ENCODE measurements at places on chromosomes 4 and X.

GRCh38 chrX:119411959-119412358, 12.8 kb downstream of the SLC25A43 start:
- DNase-seq: no peak

DNA sequence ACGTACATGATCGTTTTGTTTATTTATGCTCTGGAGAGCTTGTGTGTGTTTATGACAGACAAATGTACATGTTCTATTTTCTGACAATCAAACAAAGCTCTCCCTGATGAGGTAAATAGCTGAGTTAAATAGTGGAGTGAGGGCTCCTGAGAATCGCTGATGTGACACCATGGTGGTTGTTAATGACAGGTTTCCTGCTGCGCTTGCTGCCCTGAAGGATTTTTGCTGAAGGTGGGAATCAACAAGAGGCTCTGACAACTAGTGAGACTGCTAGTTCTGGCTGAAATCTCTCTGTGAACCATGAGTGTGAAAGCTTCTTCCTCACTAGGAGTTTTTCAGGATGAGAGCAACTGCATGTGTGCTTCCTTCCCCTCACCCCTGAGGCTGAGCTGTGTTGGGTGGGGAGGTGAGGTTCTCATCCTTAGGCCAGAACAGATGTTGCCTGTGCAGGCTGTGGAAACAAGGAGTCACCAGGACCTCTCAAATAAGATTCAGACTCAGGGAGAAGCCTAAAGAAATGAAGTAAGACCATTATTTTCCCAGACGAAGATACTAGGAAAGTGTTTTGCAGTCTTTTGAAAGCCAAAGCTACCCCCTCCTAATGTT, 173.4 kb upstream of the JADE1 start:
- no peak for DNase-seq

DNA sequence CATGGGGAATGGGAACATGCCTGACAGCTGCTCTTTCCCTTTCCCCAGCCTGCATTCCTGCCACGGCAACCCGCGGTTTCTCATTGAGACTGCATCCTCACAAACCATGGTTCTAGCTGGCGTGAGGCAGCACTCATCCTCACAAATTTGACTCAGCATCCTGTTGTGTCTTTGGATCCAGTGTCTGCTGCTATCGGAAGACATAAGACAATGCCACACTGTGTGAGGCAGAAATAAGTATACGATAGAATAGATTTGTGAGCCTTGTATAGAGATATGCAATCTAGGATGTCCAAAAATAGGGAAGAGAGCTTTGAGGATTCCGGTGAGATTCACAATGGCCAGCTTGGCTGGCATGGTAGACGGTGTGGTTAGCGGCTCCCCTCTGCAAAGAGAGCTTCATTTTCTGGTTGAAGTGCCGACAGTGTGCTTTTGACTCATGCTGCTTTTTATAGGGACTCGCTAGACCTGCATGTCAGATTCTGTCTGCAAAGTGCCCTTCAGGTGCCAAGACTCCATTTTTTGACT, 161.3 kb upstream of the PSAPL1 start:
- no peak for DNase-seq

DNA sequence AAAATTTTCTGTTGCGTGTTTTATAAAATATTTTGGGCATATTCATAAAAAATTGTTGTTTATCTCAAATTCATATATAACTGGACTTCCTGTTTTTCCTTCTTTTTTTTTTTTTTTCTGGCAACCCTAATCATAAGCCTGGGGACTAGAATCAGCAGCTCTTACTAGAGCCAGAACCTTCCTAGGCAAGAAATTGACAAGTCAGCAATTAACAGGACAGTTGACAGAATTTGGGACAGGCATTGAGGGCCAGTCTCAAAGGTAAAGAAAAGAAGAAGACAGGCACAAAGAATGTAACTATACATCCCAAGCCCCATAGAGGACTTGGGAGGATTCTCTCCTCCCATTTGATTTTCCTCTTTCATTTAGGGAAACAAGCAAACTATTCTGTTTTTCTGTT, 35.0 kb upstream of the HS3ST1 start:
- DNase-seq: no peak

GRCh38 chrX:139224953-139225665, 305.4 kb upstream of the F9 start:
- no peak for DNase-seq

GRCh38 chr4:3671571-3672464, 94.4 kb upstream of the ADRA2C start:
- DNase-seq: peak; percentile 33

DNA sequence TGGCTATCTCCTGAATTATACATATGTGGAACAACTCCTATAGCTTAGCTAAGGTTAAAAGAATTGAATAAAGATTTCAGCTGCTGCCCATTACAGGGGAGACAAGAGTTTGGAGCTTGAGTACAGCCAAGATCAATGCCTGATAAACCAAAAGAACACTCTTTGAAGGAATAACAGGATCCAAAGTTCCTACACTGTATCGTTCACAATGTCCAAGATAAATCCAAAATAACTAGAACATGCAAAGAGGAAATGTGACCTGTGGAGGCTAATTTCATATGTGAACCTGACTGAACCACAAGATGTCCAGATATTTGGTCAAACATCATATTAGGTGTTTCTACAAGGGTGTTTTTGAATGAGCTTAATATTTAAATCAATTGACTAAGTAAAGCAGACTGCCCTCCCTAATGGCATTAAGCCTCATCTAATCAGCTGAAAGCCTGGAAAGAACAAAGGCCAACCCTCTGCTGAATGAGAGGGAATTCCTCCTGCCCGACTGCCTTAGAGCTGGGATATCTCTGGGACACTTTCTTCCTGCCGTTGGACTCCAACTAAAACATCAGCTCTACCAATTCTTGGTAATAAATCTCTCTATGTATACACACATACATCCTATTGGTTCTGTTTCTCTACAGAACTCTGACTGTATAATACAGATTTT, 19.2 kb downstream of the RFC1 start:
- no peak for DNase-seq

- no peak for DNase-seq
These were observed 53.4 kb downstream of the IRF2 start for GRCh38 chr4:184420881-184421416.

DNA sequence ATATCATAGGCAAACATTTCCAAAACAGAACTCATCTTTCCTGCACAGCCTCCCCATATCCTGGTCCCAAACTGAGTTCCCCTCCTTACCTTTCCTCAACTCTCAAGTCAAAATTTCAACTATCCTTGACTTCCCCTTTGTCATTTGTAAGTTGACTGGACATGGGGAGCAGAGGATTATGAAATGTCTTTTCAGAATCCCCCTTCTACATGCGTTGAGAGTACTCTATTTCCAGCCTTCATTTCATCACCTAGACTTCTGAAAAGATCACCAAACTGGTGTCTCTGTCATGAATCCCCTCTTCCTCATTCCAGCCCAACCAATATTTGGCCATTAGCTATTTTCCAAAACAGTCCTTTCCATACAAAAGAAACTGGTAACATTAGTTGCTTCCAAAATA, 95.2 kb downstream of the SYNPO2 start:
- DNase-seq: no peak

DNA sequence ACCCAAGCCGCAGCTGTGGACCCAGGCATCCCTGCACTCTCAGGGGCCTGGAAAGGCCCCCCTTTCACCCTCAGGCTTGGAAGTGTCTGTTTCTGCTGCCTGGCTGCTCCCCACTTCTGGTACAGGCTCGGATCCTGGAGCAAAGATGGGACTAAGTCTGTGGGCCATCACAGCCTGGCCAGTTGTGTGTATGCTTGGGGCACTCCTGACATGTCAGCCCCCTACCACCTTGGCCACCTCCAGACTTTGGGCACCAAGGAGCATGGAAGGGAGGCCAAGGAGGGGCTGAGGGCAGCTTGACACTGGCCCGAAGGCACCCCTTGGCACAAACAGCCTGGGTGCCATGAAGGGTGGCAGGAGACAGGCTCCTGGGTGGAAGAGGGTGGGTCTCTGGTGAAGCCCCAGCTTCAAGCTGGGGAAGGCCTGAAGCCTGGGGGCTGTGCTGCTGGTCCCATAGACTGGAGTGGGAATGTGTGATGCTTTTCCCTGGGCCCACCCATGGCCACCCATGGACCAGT, 799.4 kb upstream of the AGA start:
- DNase-seq: no peak

GRCh38 chr4:120010646-120011045, 56.0 kb downstream of the MAD2L1 start:
- DNase-seq: no peak

DNA sequence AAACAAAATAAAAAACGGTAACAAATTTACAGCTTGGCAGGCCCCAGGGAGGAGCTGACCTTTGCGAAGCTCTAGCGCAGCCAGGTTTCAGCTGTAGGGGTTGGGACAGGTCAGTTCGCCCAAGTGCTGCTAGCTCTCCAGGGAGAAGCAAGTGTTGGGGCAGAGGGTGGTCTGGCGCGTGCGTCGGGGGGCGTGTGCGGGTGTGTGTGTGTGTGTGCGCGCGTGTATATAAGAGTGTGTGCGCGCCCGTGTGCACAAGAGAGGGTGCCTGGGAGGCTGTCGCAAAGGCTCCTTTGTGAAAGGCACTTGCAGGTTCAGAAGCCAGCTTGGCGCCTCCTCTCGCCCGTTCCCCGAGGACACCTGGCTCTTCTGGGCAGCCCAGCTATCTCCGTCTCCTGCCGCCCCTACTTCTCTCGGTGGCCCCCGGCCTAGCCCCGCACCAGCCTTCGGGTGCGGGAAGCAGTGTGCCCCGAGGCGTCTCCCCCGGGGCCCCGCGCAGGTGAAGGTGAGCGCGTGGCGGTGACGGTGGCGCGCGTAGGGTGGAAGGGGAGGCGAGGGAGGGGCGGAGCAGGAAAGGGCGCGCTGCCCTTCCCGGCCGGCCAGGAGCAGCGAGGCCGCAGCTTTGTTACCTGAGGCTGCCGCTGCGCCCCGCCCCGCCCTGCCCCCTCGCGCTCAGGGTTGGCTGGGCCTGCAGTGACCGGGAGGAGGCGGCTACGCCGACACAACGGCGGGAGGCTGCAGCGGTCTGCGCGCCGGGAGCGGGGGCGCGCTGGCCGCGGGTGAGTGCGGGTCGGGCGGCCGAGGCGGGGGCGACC, at the start of gene FHDC1:
TSS of gene FHDC1 (plus strand) at position 693 of the 815 bp plus-strand sequence. CDS start 6,735 bp downstream, outside the sequence.
- peak; percentile 55 for DNase-seq

GRCh38 chrX:109629310-109629709, 4.3 kb upstream of the KCNE5 start:
- no peak for DNase-seq

DNA sequence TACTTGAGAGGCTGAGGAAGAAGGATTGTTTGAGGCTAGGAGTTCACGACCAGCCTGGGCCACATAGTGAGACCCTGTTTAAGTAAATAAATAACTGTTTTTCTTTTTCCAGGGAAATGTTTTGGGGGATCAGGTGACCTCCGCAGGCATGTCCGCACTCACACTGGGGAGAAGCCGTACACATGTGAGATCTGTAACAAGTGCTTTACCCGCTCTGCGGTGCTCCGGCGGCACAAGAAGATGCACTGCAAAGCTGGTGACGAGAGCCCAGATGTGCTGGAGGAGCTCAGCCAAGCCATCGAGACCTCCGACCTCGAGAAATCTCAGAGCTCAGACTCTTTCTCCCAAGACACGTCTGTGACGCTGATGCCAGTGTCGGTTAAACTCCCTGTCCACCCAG, 30.5 kb downstream of the ZBTB49 start:
- no peak for DNase-seq

- DNase-seq: no peak
These were observed 108.1 kb downstream of the TSPAN7 start for GRCh38 chrX:38669428-38669827.

- DNase-seq: peak; percentile 44
These were observed 114.0 kb downstream of the RBM47 start for GRCh38 chr4:40515398-40516293.

GRCh38 chr4:24282446-24282845, 301.9 kb downstream of the DHX15 start:
- no peak for DNase-seq

- peak; percentile 30 for DNase-seq
These were observed 15.2 kb downstream of the HSD17B11 start for GRCh38 chr4:87375719-87376291.

DNA sequence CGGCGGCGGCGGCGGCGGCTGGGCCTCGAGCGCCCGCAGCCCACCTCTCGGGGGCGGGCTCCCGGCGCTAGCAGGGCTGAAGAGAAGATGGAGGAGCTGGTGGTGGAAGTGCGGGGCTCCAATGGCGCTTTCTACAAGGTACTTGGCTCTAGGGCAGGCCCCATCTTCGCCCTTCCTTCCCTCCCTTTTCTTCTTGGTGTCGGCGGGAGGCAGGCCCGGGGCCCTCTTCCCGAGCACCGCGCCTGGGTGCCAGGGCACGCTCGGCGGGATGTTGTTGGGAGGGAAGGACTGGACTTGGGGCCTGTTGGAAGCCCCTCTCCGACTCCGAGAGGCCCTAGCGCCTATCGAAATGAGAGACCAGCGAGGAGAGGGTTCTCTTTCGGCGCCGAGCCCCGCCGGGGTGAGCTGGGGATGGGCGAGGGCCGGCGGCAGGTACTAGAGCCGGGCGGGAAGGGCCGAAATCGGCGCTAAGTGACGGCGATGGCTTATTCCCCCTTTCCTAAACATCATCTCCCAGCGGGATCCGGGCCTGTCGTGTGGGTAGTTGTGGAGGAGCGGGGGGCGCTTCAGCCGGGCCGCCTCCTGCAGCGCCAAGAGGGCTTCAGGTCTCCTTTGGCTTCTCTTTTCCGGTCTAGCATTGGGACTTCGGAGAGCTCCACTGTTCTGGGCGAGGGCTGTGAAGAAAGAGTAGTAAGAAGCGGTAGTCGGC, 528 bp downstream of the FMR1 start:
- DNase-seq: peak; percentile 16

- no peak for DNase-seq
These were observed 393.5 kb upstream of the PITX2 start for GRCh38 chr4:111016416-111016815.

- DNase-seq: no peak
These were observed 61.6 kb upstream of the NOCT start for GRCh38 chr4:138953961-138954371.

DNA sequence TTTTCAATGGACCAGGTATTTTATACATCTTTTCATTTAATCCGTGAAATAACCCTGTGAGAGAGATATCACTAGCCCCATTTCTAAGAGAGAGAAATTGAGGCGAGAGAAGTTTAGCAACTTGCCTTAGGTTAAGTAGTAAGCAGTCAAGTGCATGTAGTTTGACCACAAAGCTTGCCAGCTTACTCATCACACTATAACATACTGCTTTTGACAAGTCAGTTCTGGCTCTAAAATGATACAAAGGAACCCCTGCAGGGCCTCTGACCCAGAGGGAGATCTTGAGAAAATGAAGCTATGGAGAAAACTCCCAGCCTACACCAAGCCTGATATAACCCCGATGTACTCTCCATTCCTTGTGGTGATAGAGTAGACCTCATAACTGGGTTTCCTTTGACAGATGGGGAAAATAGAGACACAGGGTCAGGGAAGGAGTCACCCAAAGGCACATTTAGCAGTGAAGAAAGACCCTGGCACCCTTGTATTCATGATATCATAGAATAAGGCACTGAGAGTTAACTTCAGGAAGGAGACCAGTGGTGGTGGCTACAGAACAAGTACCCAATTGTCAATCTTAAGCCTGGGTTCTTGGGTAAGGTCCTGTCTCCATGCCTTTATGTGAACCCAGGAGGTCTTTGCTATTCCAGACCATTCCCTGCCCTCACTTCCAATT, 60.2 kb upstream of the MSN start:
- DNase-seq: no peak

Data from right cardiac atrium (tissue), 5 donors.